ENCODE measurements at places on chromosomes 1 and 21. TPM values are rescaled to one million over a fixed set of nuclear protein-coding genes. Genes with fewer than 3 reads are reported as not detected.
A peak's percentile ranks its signal among the peaks of the same experiment; 100 is the strongest.

Gene RUNX1
- total RNA-seq, result 18.0 TPM

Gene ARHGAP30
- total RNA-seq, result 146 TPM

- H3K4me1 ChIP-seq, result peaks cover 31% of the 10 kb centered on the region
- H3K27me3 ChIP-seq, result no peaks in the 10 kb centered on the region
- H3K4me3 ChIP-seq, result peak overlapping the region; percentile 73
- peaks cover 2% of the 10 kb centered on the region for H3K36me3 ChIP-seq
Measured at GRCh38 chr1:212432272-212432660, 454 bp upstream of the NENF start.

DNA sequence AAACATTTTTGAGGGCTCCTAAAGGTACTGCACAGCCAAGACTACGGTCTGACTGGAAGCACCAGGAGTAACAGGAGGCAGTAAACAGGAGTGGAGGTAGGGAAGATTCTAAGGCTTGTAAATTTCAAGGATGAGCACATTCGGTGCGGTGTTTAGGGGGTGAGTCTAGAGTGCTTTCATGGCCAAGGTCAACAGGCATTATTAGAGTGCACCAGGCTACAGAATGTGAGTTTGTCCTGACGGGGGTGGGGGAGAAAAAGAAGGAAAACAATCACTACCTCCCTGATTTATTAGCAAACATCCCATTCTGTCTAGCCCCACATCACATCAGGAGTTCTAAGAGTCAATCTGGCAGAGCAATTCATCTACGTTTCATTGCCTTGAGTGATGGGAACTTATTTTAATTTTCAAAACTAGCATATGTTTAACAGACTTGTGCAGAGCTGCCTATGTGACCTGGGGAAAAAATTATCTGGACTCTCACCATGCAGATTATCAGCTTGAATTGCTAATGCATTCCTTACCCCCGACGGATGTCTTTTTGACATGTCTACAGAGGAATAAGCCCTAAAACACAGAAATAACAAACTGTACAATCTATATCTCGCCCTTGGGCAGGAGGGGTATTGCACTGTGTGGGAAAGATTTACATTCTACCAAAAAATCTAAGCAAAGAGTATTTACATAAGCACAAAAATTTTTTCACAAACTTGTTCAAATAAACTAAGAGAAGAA is 45.0 kb downstream of the APP start:
- H3K4me1 ChIP-seq, result peaks cover 2% of the 10 kb centered on the region
- DNase-seq, result no peak
- H3K4me3 ChIP-seq, result no peak overlapping the region
- no peaks in the 10 kb centered on the region for H3K27me3 ChIP-seq

DNA sequence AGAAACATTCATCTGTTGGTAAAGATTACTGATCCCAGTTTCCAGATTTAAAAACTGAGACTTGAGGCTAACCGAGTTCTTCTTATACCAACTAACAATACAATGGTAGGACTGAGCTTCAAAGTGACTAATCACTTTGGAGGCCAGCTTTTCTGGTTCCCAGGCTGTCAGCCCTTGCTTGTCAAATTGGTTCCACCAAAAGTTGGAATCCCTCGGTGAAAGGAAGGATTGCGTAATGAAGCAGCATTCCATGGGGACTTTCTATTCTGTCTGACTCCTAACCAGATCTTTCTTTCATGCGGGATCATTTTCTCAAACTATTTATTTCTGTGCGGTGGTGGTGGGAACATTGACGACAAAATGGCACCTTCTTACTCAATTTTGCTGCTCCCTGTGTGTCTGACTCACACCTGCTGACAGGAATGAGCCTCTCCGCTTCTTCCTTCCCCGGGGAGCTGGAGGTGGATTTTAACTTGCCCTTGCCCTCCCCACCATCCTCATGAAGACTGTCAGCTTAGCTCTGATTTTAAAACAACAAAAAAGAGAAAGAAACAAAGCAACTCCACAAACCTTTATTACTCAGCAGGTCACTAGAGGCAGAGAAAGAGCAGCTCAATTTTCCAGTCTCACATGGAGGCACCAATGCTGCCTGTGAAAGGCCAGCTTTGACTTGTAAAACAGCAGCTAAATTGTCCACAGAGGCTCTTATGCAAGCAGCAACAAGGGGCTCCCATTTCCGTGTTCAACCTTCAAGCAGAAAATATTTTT is 32.9 kb upstream of the RASAL2 start:
- no peak overlapping the region for H3K27ac ChIP-seq
- no peak for DNase-seq
- H3K27me3 ChIP-seq, result no peaks in the 10 kb centered on the region
- H3K4me1 ChIP-seq, result no peaks in the 10 kb centered on the region
- no peaks in the 10 kb centered on the region for H3K36me3 ChIP-seq
- no peak overlapping the region for H3K4me3 ChIP-seq

- no peak overlapping the region for H3K4me3 ChIP-seq
- no peak for DNase-seq
- H3K27me3 ChIP-seq, result no peaks in the 10 kb centered on the region
- peaks cover 19% of the 10 kb centered on the region for H3K4me1 ChIP-seq
Measured at GRCh38 chr21:14602382-14602958, 56.4 kb upstream of the SAMSN1 start.

Gene RBM11
- 3.8 TPM for total RNA-seq

DNA sequence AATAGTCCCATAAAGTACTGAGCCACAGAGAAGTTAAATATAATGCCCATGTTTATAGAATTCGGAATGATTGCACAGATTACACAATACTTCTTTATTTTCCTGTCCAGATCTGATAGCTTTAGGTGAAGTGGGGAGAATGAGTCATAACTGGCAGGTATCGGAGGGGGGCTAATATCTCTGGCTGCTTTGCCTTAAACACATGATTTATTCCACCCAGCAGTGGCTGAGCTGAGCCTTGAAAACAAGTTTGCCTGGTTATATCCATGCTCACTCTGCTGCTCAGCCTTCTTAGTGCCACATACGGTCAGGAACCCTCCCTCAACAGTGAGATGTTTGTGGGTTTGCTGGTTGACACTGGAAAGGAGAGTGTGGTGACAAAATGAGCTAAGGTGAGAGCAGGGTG is 119.7 kb upstream of the ZNF648 start:
- H3K4me3 ChIP-seq, result no peak overlapping the region
- H3K36me3 ChIP-seq, result no peaks in the 10 kb centered on the region
- DNase-seq, result no peak
- H3K27me3 ChIP-seq, result no peaks in the 10 kb centered on the region
- H3K4me1 ChIP-seq, result no peaks in the 10 kb centered on the region
- no peak overlapping the region for H3K27ac ChIP-seq

- H3K27ac ChIP-seq, result no peak overlapping the region
- DNase-seq, result no peak
- H3K4me3 ChIP-seq, result peak overlapping the region; percentile 75
- no peaks in the 10 kb centered on the region for H3K27me3 ChIP-seq
Measured at GRCh38 chr1:227789084-227790033, 26.1 kb upstream of the PRSS38 start.

DNA sequence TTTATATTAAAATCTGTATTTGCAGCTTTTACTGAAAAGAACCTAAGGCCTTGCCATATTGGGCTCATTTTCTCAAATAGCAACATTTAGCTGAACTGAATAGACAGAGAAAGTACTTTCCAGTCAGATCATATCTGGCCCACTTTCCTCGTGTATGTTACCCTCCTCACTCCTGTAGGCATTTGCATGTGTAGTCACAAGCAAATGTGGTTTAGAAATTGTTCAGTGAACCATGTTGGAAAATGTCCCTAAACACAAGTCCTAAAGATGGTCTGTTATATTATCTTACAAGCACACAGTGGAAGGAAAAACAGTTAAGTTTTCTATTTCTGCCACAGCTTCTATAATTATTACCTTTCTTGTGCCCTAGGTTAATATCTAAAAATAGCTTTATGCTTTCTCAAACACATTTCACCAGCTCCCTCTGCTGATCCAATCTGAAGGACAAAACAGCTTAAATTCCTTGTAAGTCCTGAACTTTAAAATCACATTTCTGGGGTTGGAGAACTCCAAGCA is 606 bp upstream of the FMO4 start:
- peak overlapping the region; percentile 48 for H3K27ac ChIP-seq
- H3K4me3 ChIP-seq, result peak overlapping the region; percentile 29
- H3K4me1 ChIP-seq, result peaks cover 17% of the 10 kb centered on the region
- DNase-seq, result no peak
- no peaks in the 10 kb centered on the region for H3K27me3 ChIP-seq
- H3K36me3 ChIP-seq, result no peaks in the 10 kb centered on the region

DNA sequence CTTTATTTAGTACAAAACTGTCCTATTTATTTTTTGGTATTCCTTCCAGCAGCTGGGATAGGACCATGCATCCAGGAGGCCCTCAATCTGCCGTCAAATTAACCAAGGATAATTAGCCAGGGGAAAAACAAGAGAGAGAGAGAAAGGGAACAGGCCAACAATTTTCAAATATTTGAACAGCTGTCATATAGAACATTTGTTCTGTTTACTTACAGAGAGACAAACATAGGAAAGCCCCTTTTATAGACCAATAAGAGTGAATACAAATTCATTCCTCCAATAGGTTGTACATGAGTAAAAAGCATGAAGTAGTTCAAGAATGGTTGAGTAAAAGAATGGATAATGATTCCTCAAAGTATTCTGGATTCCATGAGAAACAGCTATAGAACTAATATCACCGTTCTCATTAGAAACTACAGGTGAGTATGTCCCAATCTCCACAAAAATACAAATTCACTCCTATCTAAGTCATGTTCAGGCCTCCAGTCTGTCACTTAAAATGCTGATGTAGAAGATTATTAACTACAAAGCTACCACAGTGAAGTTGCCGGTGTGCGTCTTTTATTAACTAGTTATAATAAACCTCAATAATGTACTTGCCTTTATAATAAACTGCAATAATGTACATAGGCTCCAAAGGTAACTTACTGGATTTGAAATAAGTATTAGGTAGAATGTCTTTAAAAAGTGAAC is 64.8 kb upstream of the GNG4 start:
- H3K4me3 ChIP-seq, result no peak overlapping the region
- no peaks in the 10 kb centered on the region for H3K27me3 ChIP-seq
- H3K36me3 ChIP-seq, result peaks cover 17% of the 10 kb centered on the region

- no peak for DNase-seq
- no peak overlapping the region for H3K4me3 ChIP-seq
Measured at GRCh38 chr1:41370756-41371420, 9.7 kb downstream of the FOXO6 start.

DNA sequence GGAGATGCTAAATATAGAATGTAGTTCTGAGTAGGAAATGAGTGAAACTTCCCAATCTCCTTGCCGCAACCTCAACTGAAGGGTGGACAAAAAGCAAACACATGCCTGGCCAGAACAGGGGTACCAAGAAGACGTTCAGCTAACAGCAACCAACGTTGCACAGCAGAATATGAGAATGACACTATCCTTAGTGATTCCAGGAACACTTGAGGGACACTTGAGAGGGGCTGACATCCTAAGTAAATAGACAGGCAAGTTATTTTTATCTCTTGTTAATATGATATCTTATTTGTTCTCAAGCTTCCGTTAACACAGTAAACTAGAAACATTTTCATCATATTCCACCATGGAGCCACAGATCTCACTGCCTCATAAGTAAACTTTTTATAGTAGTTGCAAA is 908 bp downstream of the KRTAP19-1 start:
- no peaks in the 10 kb centered on the region for H3K4me1 ChIP-seq
- H3K27me3 ChIP-seq, result peaks cover 6% of the 10 kb centered on the region
- H3K36me3 ChIP-seq, result no peaks in the 10 kb centered on the region
- no peak overlapping the region for H3K27ac ChIP-seq

DNA sequence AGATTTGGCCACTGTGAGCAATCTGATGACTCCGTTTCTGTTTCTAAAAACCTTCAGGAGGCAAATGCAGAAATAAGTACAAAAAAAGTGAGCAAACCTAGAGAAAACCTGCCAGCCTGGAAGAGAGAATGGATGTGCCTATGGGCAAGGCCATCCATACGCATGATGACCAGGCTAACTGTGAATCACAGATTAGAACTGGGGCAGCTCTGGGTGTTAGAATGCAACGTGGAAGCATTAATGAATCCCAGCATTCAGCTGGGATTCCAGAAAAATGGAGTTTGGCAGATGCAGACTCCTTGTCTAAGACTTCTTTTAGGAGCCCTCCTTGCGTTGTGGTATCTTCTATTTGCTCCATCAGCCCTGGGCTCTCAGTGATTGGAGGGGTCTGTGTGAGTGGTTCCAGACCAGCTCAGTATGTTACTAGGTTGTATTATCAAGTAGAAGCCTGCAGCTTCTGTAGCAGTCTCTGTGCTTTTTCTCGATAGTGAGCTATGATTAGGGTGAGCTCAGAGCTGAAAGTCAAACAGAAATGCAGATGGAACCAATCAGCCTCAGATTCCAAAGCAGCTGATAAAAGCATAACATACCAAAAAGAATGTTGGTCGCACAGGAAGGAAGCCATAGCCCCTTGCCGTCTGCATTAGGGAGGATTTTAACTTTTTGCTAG is 154.0 kb downstream of the PSMG1 start:
- H3K4me1 ChIP-seq, result no peaks in the 10 kb centered on the region
- peaks cover 7% of the 10 kb centered on the region for H3K27me3 ChIP-seq
- H3K4me3 ChIP-seq, result no peak overlapping the region
- no peaks in the 10 kb centered on the region for H3K36me3 ChIP-seq
- H3K27ac ChIP-seq, result no peak overlapping the region
- DNase-seq, result no peak

GRCh38 chr1:99660496-99660895 is 14.6 kb downstream of the PALMD start:
- DNase-seq, result no peak
- H3K4me3 ChIP-seq, result no peak overlapping the region
- no peaks in the 10 kb centered on the region for H3K36me3 ChIP-seq
- H3K27me3 ChIP-seq, result peaks cover 3% of the 10 kb centered on the region
- no peaks in the 10 kb centered on the region for H3K4me1 ChIP-seq
- H3K27ac ChIP-seq, result no peak overlapping the region

GRCh38 chr1:41509270-41509671 is 24.8 kb upstream of the EDN2 start:
- no peak overlapping the region for H3K4me3 ChIP-seq
- H3K27me3 ChIP-seq, result no peaks in the 10 kb centered on the region
- no peak for DNase-seq

- H3K4me1 ChIP-seq, result peaks cover 31% of the 10 kb centered on the region
- H3K27ac ChIP-seq, result no peak overlapping the region
- peaks cover 9% of the 10 kb centered on the region for H3K36me3 ChIP-seq
- no peak overlapping the region for H3K4me3 ChIP-seq
- no peak for DNase-seq
Measured at GRCh38 chr1:6694121-6694713, 7.4 kb downstream of the DNAJC11 start.

DNA sequence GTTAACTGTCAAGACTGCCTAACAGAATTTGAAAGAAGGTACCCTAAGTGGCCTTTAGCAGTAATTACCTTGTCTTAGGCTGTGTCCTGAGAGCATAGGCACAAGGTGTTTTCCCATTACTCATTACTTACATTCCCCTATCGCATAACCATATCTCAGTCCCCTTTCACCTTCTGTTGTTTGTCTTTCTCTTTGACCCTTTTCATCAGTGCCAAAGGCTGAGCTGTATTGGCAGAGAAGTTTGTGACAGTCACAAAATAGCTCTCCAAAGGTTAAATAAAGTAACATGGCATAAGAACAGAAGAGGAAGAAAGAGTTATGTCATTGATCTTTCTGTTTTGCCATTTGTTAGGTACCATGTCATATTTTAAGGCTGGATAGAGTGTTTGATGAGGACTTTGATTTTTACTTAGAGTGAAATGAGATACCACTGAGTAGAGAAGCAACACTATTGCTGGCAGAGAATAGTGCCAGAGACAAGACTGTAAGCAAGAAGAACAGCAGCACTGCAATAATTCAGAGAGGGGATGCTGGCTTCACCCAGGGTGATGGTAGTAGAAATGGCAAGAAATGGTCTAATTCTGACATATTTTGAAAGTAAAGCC is 497.8 kb downstream of the TTLL7 start:
- no peak for DNase-seq
- H3K27ac ChIP-seq, result peak overlapping the region; percentile 84
- H3K27me3 ChIP-seq, result no peaks in the 10 kb centered on the region
- peaks cover 30% of the 10 kb centered on the region for H3K4me1 ChIP-seq
- peak overlapping the region; percentile 3 for H3K4me3 ChIP-seq

GRCh38 chr1:215226757-215227156 is 144.2 kb downstream of the KCNK2 start:
- no peak overlapping the region for H3K4me3 ChIP-seq
- H3K27me3 ChIP-seq, result no peaks in the 10 kb centered on the region
- no peak overlapping the region for H3K27ac ChIP-seq
- no peaks in the 10 kb centered on the region for H3K36me3 ChIP-seq
